GM13977 (cell line): ENCODE measurements at places on chromosomes 7 and 10.

- DNase-seq, result peak; percentile 65
Measured at GRCh38 chr7:70698219-70698832, 433.6 kb upstream of the GALNT17 start.

GRCh38 chr10:72297281-72297804 is 23.6 kb downstream of the DDIT4 start:
- peak; percentile 81 for DNase-seq

DNA sequence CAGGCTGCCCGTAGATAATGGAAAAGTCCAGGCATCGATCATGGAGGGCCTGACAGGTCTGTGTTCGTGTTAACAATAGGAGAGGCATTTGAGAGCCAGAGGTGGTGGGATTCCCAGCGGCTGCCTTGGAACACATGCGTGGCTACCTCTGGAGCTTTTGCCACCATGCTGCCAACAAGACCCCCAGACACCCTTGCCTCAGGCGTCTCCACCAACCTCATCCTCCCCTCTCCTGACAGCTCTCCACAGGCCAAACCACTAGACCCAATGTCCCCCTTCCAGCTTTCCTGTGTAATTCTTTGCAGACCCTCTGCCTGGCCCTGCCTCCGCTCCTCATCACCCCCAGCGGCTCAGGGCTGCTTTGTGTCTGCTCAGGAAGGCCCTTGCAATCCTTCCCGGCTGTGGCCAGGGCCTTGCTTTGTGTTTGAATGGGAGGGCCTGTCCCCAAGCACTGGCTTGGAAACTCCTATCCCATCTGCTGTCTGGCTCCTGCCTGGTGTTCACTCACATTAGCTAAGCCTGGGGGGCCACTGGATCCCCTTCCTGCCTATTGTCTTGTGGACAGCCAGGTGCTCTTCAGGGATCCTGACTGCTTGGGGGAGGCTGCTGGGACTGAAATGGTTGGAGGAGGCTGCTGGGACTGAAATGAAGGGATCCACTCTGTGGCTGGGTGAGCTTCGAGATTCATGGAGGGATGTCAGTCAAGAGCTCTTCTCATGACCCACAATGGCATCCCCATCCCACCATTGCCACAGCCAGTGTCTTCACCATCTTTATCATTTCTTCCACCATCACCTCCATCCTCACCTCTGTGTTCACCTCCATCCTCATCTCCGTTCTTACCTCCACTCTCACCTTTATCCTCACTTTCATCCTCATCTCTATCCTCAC is 60.8 kb upstream of the ELN start:
- no peak for DNase-seq

DNA sequence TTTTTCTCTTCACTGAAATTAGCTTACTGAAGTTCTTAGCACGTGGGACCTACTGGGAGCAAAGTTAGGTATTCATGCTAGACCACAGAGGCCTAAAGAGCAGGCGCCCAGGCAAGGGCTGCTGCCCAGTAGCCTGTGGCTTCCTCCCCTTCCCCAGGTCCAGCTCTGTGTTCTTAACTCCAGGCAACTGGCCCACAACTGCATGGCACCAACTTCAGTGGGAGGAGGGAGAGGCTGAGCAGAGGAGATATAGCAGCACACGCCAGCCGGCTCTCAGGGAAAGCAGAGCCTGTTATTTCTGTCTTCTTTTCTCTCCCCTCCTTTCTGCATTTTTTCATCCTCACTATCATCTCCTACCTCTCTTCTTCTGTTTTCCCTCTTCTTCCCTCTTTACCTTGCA is 67.4 kb downstream of the PCGF5 start:
- no peak for DNase-seq

- DNase-seq, result no peak
Measured at GRCh38 chr10:70582793-70583668, 19.5 kb downstream of the PRF1 start.

DNA sequence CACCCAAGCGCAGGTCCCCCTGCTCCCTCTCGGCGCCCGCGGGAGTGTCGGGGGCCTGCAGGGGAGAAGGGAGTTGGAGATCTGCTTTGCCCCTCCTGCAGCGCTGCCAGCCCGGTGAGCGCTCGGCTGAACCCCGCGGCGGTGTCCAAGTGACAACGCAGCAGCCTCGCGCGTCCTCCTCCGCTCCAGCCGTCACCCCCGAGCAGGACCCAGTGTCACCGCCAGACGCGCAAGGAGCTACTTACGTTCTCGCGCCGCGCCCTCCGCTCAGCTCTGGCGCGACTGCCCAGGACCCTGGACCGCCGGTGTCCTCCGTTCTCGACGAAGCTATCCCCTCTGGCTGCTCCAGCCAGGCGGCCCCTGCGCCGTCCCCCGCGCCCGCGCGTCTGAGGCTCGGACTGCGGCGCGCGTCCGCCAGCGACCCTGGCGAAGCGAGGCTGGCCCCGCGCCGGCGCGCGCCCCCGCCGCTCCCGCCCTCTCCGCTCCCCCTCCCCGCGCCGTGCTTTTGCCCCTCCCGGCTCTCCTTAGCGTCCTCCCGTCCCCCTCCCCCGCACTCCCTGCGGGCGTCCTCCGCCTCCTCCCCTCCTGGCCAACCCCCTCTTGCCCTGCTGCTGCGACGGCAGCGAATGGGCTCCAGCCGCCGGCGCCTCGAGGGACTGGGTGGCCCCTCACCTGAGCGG is at the start of gene NRCAM:
NRCAM (minus strand) TSS at position 439 of the 680 bp plus-strand sequence. CDS start 216,372 bp downstream, outside the sequence.
- peak; percentile 87 for DNase-seq

- DNase-seq, result no peak
Measured at GRCh38 chr10:60446851-60447250, 57.2 kb upstream of the ANK3 start.

DNA sequence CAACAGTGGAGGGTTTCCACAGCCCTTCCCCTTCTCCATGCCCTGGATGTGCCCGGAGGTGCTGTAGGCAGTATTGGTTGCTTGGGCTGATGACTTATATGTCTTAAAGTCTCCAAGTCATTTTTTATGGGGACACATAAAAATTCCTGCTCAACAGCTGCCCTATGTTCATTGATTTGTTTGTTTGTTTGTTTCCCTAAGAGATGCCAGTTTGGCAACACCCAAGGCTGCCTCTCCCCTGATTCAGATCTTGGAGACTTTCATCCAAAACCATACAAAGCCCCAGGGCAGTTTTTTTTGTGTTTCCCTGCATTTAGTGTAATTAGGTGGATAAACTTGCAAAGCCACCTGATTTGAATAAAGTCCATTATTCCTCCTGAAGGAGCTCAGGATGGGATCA is 115.3 kb downstream of the PLPP4 start:
- no peak for DNase-seq
